T-cell (primary cell): ENCODE measurements at places on chromosomes 2 and 18.

DNA sequence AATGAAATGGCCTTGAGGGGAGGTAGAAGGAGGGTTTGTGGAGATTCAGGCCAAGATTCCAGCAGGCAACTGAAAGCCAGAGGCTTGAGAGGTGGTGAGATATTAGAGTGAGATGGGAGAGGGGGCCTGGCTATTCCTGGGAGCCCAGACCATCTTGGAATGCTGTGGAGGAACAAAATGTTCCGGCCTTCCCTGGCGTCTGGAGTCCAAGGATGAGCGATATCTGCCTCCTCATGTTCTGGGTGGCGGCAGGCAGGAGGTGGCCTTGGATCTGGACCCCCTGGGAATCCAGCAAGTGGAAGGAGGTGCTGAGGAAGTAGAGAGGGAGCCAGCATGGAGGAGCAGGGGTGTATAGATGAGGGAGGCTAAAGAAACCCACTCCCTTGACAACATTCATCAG is 335.9 kb downstream of the CYP26B1 start:
- H3K27ac ChIP-seq = no peak overlapping the region
- H3K36me3 ChIP-seq = no peaks in the 10 kb centered on the region
- DNase-seq = no peak
- no peaks in the 10 kb centered on the region for H3K4me1 ChIP-seq
- H3K27me3 ChIP-seq = peaks cover 20% of the 10 kb centered on the region

GRCh38 chr2:156511803-156512202 is 75.6 kb downstream of the GPD2 start:
- DNase-seq = no peak
- no peak overlapping the region for H3K4me3 ChIP-seq
- no peaks in the 10 kb centered on the region for H3K27me3 ChIP-seq
- H3K4me1 ChIP-seq = no peaks in the 10 kb centered on the region

GRCh38 chr2:222861411-222862105 is 722 bp downstream of the ACSL3 start:
- peak overlapping the region; percentile 35 for H3K27ac ChIP-seq
- no peaks in the 10 kb centered on the region for H3K27me3 ChIP-seq
- peaks cover 10% of the 10 kb centered on the region for H3K4me1 ChIP-seq
- H3K4me3 ChIP-seq = peak overlapping the region; percentile 84

GRCh38 chr2:159616286-159616701 is at the start of gene BAZ2B:
Gene BAZ2B, minus strand, starts transcription at chr2:159616548. Its CDS starts 137,829 bp downstream, at chr2:159478719.
- H3K4me1 ChIP-seq = peaks cover 9% of the 10 kb centered on the region
- no peaks in the 10 kb centered on the region for H3K27me3 ChIP-seq
- H3K4me3 ChIP-seq = peak within 1 kb of the TSS; percentile 55
- H3K36me3 ChIP-seq = no peaks in the 10 kb centered on the region

DNA sequence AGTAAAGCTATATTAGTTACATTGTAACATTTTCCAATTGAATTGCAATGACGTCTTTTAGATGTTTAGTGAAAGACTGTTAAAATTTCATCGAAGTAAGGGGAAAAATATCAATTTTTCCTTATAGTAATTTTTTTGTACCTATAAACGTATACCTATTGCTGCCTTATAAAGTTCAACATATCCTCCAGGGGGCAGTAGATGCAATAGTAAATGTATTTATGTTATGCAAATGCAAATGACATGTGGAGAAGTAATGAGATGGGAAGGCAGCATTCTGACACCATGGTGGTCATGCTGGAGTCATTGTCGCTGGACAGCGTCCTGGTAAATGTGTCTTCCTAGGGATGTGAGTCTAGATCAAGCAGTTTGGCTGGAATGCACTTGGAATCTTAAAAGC is 38.7 kb downstream of the MSTN start:
- no peak overlapping the region for H3K27ac ChIP-seq
- H3K4me1 ChIP-seq = no peaks in the 10 kb centered on the region
- no peaks in the 10 kb centered on the region for H3K36me3 ChIP-seq
- H3K4me3 ChIP-seq = no peak overlapping the region
- no peak for DNase-seq

DNA sequence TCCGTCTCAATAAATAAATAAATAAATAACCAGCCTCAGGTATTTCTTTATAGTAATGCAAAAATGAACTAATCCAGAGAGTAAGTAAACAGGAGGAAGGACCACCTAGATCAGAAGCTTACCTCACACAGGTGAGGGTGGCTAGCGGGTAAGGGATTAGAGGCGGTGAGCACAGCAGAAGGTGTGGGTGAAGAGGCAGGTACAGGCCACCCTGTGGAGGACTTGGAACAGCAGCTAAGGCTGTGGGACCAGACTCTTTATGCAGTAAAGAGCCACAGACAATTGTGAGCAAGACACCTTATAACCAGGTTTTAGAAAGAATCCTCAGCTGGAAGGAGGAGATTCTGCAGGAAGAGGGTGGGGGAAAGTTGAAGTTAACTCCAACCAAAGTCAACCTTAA is 34.2 kb upstream of the TTR start:
- H3K4me3 ChIP-seq = no peak overlapping the region
- no peaks in the 10 kb centered on the region for H3K27me3 ChIP-seq
- DNase-seq = no peak
- H3K4me1 ChIP-seq = no peaks in the 10 kb centered on the region
- H3K36me3 ChIP-seq = no peaks in the 10 kb centered on the region

- no peaks in the 10 kb centered on the region for H3K4me1 ChIP-seq
- no peak overlapping the region for H3K27ac ChIP-seq
- no peak overlapping the region for H3K4me3 ChIP-seq
- DNase-seq = no peak
- H3K27me3 ChIP-seq = no peaks in the 10 kb centered on the region
- no peaks in the 10 kb centered on the region for H3K36me3 ChIP-seq
These were observed 676.1 kb upstream of the CELF4 start for GRCh38 chr18:38241736-38242135.
